ENCODE measurements at places on chromosomes 12 and 14. TPM values are rescaled to one million over a fixed set of nuclear protein-coding genes. Genes with fewer than 3 reads are reported as not detected.

The GLIPR1L2 gene
- 0.76 TPM for total RNA-seq

The LRRC10 gene
- total RNA-seq = not detected

The GLT8D2 gene
- total RNA-seq = not detected

The TC2N gene
- 86.6 TPM for total RNA-seq

The RIN3 gene
- 13.2 TPM for total RNA-seq

Measured in Calu3 (cell line).